Psoas muscle (tissue), 8 donors: ENCODE measurements at places on chromosomes 3 and 15.

GRCh38 chr15:42604894-42605744 lies 29.7 kb downstream of the STARD9 start:
- DNase-seq, result no peak

DNA sequence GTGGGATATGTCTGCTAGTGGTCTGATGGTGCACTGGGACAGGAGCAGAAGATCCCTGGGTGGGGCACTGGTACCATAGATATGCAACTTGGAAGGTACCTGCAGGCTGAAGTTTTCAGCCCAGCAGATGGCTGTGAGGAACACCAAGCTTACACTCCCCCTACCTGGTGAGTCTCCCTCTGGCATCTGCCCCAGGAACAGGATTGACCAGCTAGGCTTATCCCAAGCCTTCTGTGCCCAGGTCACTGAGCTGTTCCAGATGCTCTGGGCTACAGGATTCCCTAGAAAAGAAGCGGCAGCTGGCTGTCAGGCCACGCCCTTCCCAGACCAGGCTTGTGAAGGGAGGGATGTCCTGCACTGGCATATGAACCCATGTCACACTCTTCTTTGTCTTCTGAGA lies 1130.0 kb downstream of the NAALADL2 start:
- DNase-seq, result no peak

GRCh38 chr3:123562547-123562946 lies 22.3 kb downstream of the HACD2 start:
- no peak for DNase-seq

GRCh38 chr3:157379525-157380140 lies 57.0 kb upstream of the PTX3 start:
- no peak for DNase-seq

GRCh38 chr15:73822998-73823397 lies 50.4 kb upstream of the TBC1D21 start:
- no peak for DNase-seq

GRCh38 chr3:195020185-195020584 lies 250.8 kb downstream of the XXYLT1 start:
- no peak for DNase-seq

- DNase-seq, result no peak
Measured at GRCh38 chr3:66350601-66351000, 129.8 kb downstream of the SLC25A26 start.

DNA sequence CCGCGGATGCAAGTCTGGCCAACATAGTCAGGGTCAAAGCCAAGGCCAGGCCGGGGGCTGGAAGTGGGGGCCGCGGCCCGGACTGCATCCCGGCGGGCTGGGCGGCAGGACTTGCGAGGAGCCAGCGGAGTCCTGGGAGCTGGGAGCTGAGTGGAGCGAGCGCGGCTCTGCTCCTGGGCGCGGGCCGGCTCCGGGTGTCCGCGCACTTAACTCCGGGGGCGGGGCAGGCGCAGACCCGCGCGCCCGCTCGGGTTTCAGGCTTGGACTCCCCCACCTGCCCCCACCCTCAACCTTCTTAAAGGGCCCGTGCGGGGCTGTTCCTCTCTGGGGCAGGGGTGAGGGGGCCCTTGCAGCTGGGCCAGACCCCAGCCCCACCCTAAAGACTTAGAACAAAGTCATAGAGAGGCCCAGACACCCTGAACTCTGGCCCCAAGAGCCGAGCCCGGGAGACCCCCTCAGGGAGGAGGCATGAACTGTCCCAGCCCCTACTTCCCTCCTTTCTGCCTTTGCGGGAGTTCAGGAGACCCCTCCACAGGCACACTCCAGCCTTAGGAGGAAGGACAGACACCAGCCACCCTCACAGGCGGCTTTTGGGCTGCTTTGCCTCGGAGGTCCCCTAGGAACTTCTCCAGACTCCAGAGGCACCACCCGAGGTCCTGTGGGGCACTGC lies at the start of gene CSPG4:
Gene CSPG4, minus strand, starts transcription at position 181 of the 670 bp plus-strand sequence. Its CDS starts 93 bp downstream, at position 88.
- DNase-seq, result peak; percentile 77

- DNase-seq, result no peak
Measured at GRCh38 chr3:124295362-124295761, 303.4 kb upstream of the ROPN1 start.

DNA sequence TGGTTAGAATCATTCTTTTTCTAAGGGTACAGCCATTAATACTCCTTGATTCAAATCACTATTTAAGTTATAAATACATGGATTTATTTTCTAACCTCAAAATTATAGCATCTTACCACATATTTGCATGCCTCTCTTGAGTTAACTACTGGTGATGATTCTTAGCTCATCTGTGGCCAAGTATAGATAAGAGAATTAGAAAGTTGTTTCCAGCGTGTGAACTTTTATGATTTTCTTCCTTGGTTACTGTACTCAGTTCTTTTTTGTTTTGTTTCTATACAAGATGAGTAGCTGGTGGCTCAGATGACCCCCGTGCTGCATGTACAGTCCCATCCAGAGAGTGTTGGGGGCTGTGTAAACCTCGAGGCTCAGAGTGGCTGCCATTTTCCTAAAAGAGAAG lies 124.6 kb downstream of the IGF1R start:
- DNase-seq, result no peak

DNA sequence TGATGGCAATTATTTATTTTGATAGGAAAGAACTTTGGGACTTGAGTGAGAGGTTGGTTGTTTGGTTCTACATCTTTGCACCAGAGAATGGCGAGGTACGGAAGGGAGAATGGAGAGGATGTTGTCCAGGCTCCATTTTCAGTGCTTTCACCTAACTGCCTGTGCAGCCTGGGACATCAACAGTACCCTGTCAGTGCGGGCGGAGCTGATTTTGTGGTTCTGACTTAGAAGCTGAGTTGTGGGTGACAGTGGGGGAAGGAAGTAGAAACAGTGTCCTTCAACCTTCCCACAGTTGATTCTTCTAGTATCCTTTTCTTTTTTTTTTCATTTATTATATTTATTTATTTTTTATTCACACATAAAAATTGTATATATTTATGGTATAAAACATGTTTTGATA lies 95.3 kb downstream of the TIGIT start:
- no peak for DNase-seq

GRCh38 chr15:55907797-55908196 lies 85.6 kb downstream of the NEDD4 start:
- DNase-seq, result no peak

GRCh38 chr3:55826731-55827496 lies 339.8 kb upstream of the WNT5A start:
- DNase-seq, result no peak

- DNase-seq, result no peak
Measured at GRCh38 chr3:13262493-13263211, 157.5 kb downstream of the NUP210 start.

DNA sequence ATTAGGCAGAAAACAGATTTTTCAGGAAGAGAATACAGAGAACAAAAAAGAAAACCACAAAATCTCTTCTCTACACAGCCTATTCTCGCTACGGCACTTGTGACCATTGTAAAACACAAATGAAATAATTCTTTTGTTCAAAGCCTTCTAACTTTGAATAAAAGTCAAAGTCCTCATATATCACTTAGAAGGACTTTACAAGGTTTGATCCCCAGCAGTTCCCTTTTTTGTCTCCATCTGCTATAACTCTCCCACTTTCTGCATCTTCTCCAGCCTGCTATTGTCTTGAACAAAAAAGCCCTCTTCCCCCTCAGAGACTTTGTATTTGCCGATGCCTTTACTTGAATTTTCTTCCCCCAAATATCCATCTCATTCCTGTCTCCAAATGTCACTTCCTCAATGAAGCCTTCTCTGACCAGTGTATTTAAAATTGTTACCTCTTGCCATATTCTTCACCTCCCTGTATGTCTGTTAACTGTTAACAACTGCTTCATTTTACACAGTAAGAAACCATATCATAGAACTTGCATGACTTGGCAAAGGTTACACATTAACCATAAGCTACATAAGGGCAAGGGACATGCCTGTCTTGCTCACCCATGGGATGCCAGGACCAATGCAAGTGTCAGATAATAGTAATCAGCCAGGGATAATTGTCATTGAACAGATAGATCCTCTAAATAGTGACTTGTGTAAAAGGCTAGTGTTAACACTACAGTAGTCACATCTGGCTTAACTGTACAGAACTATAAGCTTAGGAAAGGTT lies 122.4 kb downstream of the CBLB start:
- DNase-seq, result no peak

DNA sequence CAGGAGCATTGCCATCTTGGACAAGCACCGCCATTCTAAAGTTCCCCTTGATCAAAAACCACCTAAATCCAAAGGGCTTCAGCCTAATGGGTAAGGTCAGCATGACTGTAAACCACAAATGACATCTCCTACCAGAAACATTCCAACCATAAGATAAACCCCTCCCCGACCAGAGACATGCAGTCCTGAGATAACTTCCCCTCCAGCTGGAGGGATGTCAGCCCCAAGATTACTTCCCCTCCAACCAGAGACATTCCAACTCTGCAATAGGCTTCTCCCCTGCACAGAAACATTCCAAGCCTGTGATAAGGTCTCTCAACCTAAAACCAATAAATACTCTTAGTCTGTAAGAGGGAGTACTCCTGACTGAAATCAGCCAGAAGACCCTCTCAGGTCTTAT lies 62.7 kb upstream of the DNAJC19 start:
- no peak for DNase-seq

DNA sequence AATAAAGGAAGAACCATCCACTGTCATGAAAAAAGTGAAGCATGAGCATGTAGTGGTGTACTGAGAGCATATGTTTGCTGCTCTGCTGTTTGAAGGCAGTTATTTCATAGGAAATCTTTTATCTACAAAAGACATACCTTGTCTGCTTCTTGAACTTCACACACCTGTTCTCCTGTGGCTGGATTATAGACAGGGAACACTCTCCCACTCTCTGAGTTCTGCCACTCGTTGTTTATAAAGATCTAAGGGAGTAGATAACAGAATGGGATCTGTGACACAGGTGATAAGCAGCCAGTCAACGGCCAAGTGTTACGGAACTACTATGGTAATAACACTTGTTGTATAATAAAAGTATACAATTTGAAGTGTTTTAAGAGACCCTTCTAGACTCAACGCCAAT lies 51.5 kb downstream of the ALDH1A2 start:
- DNase-seq, result no peak

DNA sequence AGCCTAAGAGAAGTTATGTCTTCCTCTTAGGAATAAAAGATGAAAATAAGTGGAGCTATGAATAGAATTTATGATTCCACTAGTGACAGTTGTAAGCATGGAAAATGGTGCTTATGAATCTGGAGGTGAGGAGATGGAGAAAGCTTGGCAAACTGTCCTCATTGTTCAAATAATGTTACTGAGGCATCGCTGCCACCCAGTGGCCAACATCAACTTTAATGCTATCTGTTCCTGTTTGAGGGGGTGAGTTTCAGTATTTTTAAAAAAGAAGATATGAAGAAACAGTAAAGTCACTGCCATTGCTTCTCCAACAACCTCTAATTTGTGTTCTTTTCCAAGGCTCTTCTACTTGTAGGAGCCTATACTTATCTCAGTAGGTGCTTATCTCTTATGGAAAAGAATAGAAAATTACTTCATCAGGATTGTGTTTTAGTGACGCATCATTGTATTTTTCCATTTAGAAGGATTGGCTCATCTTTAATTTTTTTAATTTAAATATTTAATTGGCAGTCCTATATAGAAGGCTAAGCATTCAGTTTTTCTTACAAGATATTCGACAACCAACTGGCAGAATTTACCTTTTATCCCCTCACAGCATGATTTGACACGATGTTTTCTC lies 260.4 kb upstream of the P2RY1 start:
- DNase-seq, result peak; percentile 75

GRCh38 chr3:100020876-100021644 lies 93.2 kb downstream of the FILIP1L start:
- DNase-seq, result no peak

GRCh38 chr3:90032980-90033641 lies 925.7 kb downstream of the EPHA3 start:
- no peak for DNase-seq

GRCh38 chr3:63228677-63229076 lies 49.4 kb upstream of the SYNPR start:
- no peak for DNase-seq

- no peak for DNase-seq
Measured at GRCh38 chr3:97687734-97688133, 76.8 kb upstream of the ARL6 start.

- no peak for DNase-seq
Measured at GRCh38 chr3:179016979-179017670, 54.5 kb downstream of the ZMAT3 start.

- no peak for DNase-seq
Measured at GRCh38 chr3:81419228-81419627, 342.2 kb downstream of the GBE1 start.

DNA sequence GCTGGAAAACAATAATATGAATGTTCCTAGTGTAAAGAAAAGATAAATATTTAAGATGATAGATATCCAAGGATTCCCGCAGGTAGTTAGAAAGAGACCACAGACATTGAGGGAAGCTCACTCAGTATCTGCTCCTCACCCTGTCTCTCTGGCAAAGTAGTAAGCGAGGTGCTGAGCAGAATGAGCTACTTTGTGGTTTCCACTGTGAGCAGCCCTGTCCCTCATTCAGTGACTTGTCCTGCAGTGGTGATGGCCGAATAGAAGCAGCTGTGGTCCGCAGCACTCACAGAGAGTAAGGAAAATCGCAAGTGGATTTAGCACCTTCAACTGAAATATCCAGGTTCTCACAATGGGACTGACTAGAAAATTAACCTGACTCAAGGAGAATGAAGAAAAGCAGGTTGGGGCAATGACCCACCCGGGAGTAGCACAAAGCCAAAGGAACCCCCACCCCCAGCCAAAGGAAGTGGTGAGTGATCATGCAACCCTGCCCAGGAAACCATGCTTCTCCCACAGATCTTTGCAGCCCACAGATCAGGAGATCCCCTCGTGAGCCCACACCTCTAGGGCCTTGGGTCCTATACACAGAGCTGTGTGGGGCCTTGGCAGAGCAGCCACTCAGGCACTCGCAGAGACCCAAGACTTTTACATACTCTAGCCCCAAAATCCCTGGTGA lies 21.8 kb upstream of the SLC25A38 start:
- DNase-seq, result no peak

DNA sequence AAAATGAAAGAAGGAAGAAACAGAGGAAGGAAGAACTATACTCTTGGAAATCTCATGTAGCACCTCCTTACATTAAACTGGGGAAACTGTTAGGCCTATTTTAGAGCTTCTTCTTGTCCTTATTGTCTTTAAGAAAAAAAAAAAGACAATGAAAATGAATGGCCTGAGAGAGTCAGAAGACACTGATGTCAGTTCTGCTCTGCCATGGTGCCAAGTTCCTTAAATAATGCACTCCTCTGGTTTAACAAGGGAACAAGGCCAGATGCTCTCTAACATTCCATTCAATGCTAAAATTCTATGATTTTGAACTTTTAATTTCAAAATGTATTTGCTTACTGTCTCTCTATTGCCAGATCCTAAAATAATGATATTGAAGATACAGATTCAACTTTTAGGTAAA lies 4.4 kb upstream of the MBNL1 start:
- no peak for DNase-seq
